Fibroblast of villous mesenchyme (primary cell): ENCODE measurements at places on chromosomes 13 and 19.

GRCh38 chr19:50272263-50272897 is 56.8 kb downstream of the KCNC3 start:
- DNase-seq = no peak

GRCh38 chr19:15436012-15436825 is 13.5 kb downstream of the WIZ start:
- DNase-seq = no peak

DNA sequence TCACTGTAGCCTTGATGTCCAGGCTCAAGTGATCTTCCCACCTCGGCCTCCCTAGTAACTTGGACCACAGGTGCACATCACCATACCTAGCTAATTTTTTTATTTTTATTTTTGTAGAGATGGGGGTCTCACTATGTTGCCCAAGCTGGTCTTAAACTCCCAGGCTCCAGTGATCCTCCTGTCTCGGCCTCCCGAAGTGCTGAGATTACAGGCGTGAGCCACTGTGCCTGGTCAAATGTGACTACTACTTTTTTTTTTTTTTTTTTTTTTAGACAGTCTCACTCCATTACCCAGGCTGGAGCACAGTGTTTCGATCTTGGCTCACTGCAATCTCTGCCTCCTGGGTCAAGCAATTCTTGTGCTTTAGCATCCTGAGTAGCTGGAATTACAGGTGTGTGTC is 20.6 kb upstream of the COX7A1 start:
- DNase-seq = no peak

DNA sequence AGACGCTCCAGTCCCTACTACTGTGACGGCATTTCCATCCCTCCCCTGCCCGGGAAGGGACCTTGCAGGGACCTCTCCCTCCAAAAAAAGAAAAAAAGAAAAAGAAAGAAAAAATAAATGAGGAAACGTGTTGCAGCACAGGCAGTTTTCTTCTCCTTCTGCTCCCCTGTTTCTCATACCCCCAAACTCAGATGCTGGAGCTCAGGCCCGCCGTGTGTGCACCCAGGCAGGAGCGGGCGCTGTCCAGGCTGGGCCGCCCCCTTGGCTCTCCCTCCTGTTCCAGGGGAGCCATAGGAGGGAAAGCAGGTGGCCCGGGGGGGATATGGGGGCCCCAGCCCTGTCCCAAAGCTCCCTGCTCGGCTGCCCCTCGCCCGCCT is 5.8 kb downstream of the YIPF2 start:
- no peak for DNase-seq

- peak; percentile 50 for DNase-seq
Observed at GRCh38 chr13:26220575-26220974, 1.5 kb downstream of the RNF6 start.

- peak; percentile 14 for DNase-seq
Observed at GRCh38 chr13:40476175-40476958, 190.1 kb downstream of the FOXO1 start.

DNA sequence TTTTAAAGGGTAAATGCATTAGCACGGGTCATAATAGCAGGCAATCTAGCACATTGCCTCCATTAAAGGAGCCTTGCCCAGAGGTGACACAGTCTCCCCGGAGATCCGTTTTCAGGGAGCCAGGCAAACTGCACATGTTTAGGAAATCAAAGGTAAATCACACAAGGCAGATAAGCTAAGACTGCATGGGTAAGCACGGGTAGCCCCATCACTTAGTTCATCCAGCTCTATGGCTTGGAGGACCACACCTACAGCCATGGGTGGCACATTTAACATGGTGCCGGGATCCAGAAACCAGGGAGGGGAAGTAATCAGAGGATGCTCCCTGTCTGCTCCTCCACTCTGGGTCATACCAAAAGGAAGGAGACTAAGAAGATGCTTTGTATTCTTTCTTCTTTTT is 16.8 kb downstream of the LGALS16 start:
- DNase-seq = no peak

GRCh38 chr19:30406220-30407067 is 34.3 kb downstream of the ZNF536 start:
- no peak for DNase-seq

GRCh38 chr13:104683789-104684188 is 1617.6 kb upstream of the SLC10A2 start:
- DNase-seq = no peak

GRCh38 chr19:43474487-43474886 is 9.1 kb upstream of the LYPD3 start:
- DNase-seq = no peak

- DNase-seq = no peak
Observed at GRCh38 chr19:30044273-30045248, 102.5 kb downstream of the URI1 start.

GRCh38 chr13:87255394-87255793 is 415.8 kb upstream of the SLITRK5 start:
- DNase-seq = no peak
